ENCODE measurements at places on chromosomes 3 and 15.

GRCh38 chr3:189778340-189778950 lies 147.3 kb downstream of the TP63 start:
- no peak for DNase-seq

- DNase-seq: no peak
Measured at GRCh38 chr3:153078826-153079225, 83.2 kb upstream of the RAP2B start.

DNA sequence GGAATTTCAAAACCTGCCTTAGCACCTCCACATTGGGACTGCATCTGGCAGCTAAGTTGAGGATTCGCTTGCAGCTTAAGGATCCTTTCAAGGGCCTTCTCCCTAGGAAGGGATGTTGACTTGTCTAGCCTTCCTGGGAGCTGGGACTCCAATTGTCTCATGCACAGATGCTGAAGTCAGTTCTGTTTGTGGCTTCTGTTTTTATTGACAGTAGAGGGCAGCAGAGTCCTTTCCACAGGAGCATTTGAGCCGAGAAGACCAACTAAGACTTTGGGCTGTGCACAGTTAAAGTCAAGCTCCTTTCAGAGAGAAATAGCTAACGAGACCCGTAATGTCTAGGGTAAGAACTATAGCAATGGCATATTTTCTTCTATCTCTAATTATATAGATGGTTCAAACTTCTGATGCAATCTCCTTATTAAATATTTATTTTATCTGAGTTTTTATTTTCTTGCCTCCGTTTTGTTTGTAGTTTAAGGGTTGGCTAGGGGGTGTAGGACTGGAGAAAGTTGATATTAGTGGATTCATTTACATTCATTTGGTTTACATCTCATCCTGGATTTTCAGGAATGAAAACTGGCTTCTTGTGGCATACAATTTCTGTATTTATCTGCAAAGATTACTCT lies 59.7 kb upstream of the KBTBD8 start:
- DNase-seq: no peak

DNA sequence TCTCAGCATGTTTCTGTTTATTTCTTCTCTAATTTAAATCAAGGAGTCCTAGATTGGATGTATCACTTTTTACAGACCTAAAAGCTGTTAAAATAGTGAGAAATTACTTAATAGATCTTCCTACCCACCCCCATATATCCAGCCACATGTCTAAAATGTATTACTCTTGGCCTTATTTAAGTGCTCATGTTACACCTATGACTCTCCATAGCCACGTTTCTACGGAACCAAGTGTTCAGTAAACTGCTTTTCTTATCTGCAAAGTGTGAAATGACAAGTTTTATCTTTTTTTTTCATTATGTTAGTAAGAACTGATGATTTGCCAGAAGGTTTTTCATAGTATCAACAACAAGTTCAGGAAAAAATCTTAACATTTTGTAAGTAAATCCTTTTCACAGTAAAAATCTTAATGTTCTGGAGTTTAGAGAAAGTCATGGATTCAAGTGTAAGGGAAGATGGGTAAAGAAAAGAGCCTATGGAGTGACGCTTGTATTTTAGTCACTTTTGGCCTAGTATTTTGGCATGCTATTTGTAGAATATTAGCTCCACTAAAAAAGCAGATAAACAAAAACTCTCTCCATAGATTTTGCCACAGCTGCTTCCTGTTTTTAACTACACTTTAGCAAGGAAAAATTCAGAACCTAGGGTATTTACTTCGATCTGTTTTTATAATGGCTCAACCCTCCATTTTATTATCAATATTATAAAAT lies 41.2 kb upstream of the IGSF10 start:
- no peak for DNase-seq

Measured in activated CD4-positive, CD25-positive, alpha-beta regulatory T cell (primary cell).